Adipocyte (in vitro differentiated cells): ENCODE measurements at places on chromosomes 5 and 9.

- DNase-seq = no peak
Measured at GRCh38 chr9:2761424-2761823, 44.1 kb downstream of the KCNV2 start.

- peak; percentile 80 for DNase-seq
Measured at GRCh38 chr5:66814146-66814991, 218.2 kb downstream of the MAST4 start.

GRCh38 chr5:44499381-44499780 lies 110.2 kb upstream of the FGF10 start:
- no peak for DNase-seq

DNA sequence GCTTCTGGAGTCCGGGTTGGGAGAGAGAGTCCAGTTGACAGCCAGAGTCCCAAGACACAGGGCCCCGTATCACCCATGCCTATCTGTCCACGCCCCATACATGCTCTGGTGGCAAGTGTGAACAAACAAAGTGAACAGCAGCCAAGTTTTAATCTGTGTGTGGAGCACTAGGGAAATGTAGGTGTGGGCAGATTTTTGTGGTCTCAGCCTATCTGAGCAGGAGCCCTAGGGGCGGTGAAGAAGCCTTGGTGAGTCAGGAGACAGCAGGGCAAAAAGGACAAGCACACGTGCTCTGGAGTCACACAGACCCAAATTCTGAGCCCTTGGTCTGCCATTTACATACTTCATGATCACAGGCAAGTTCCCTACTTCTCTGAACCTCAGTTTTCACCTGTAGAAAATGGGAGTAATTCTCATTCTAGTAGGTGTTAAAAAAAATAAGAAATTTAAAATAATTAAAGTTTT lies 23.2 kb downstream of the EGR1 start:
- peak; percentile 41 for DNase-seq

DNA sequence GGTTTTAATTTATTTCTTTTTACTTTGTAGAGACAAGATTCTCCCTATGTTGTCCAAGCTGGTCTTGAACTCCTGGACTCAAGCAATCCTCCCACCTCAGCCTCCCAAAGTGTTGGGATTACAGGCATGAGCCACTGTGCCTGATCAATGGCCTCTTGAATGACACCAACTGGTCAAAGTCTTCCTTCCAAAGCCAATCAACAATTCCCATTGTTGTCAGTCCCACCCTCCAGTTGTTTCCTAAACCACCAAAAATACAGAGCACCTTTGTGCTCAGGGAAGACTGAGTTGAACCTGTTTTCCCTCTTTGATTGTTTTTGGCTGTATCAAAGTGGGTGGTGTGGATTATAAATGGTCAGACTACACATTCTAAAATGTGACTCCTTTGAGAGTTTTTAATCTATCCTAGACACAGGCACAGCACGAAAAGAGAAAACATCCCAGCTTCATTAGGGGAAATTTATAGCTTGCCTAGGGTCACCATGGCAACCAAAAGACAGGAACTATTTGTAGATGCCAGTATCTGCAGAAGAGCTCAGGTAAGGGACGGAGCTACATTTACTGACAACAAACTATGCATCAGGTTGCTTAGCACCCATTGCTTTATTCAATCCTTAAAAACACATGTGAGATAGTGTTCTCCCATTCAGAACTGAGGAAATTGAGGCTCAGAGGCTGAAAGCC lies 27.6 kb upstream of the ATP6V1G1 start:
- no peak for DNase-seq

DNA sequence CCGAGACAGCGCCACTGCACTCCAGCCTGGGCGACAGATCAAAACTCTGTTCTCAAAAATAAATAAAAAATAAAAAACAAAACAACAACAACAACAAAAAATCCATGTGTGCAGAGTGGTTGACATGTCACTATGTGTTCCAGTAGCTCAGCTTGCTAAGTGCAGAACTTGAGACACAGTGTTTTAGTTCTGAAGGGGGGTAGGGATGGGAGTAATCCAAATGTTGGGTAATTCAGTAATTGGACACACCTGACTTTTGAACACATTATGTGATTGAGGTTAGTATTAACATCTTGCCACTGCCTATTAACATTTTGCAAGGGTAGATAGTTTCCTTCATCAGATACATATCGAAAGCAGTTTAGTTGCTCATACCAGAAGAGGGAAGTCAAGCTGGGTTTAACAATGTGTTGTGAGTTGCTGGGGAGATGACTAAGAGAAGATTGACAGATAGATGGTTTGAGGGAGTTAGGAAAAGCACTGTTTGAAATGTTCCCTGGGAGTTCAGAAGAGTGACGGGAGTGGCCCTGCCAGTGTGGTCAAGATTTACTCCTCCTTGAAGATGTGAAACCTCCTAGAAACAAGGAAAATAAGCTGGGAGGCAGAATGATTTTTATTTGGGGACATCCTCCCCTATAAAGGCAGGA lies 928 bp downstream of the HACD4 start:
- DNase-seq = peak; percentile 72

GRCh38 chr9:134971696-134972095 lies 54.0 kb upstream of the FCN1 start:
- no peak for DNase-seq

- no peak for DNase-seq
Measured at GRCh38 chr5:77080905-77081304, 6.2 kb downstream of the ZBED3 start.

DNA sequence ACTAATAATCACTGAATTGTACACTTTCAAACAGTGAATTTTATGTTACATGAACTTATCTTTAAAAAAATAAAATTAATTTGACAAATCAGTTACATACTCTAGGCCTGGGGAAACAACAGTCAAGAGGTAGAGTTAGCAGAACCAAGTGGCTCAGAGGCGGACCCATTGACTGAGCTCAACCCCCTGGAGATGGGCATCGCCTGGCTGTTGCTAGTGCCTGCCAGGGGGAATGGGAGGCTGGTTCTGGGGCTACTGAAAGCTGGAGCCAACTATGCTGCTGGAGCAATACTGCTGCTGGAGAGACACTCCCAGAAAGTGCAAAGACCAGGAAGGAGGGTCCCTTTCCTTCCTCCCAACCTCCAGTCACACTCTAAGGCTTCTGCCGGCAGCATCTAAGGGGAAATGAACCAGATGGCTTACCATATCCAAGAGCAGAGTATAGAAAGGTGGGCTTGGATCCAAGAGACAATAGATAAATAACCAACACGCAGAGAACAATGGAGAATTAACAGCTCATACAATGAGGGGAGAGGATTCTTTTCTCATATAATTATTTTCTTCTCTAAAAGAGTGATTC lies 40.3 kb upstream of the ANKRD55 start:
- DNase-seq = no peak

GRCh38 chr9:25703701-25704357 lies 25.6 kb upstream of the TUSC1 start:
- DNase-seq = no peak

DNA sequence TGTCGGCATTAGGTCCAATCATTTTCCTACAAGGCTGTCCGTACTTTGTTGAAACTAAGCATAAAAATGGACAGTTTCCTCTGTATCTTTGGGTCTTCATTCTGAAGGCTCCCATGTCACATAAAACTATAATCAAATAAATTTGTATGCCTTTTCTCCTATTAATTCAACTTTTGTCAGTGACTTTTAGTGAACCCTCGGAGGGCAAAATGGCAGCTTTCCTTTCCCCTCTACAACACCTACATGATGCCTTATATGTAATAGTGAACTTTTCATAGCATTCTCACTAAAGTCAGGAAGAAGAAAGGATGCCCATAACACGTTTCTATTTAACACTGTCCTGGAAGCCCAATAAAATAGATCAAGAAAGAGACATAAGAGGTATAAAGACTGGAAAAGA lies 5.1 kb upstream of the AGXT2 start:
- no peak for DNase-seq

DNA sequence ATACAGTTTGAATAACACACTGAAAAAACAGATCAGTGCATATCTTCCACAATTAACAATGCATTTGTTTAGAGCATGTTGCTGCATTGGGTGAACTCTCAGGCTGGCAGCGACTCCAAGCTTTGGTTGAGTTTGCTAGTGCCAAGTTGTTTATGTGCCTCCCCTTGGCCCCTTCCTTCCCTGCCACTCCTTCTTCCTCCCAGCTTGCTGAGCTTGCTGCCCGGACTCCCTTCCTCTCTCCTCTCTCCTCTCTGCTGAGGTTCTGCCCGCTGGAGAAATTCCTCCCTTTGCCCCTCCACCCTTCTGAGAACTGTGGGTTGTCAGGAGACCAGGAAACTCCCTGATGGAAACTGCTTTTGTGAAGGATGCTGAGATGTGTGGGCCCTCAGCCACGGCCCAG lies 247.3 kb downstream of the PDZD2 start:
- DNase-seq = no peak

DNA sequence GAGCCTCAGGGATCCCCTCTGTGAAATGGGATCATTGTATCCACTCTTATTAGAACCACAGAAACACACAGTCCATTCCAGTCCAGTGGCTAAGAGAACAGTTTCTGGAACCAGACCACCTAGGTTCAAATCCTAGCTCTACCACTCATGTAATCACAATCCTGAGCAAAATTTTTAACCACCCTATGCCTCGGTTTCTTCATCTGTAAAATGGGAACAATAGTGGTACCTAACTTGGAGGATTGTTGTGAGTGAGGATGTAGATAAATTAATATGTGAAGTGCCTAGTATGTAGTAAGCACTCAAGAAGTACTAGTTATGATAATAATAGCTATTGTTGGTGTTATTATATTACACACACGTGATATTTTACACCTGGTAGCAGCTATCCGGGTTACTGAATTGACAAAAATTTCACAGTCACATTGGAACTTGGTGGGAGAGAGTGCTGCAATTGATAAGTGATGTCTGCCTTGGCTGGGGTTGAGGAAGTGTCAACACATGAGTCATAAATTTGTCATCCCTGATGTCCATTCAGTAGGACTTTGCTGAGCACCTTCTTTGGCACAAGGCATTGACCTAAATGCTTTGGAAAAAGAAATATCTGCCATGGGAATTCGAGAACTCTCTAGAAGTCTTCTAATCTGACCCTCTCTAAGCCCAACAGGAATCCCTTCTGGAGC lies 68.4 kb downstream of the COL27A1 start:
- DNase-seq = peak; percentile 27

DNA sequence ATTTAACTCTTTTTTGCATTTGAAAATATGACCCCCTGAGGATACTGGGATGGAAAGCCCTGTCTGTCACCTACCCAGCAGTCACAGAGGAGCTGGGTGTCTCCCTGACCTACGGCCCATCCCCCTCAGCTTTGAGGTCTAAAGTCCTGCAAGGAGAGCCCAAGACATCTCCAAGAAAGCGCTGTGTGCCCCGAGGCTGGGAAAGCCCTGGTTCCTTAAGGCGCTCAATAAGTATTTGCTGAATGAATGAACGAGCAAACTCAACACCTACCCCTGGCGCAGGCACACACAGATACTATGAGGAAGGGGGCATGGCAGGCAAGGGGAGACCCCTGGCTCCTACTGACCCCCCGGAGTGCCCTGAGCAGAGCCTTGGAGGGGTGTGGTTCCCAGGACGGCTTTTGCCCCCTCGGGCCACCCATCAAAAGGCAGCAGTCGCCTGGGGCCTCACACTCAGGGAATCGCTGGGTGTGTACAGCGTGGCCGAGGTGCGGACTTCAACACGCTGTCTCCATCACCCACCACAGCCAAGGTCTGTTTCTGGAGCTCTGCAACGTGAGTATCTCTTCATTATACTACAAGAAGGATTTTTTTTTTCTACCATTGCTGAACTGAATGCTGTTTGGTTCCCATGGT lies 211.6 kb downstream of the ERCC6L2 start:
- no peak for DNase-seq

- no peak for DNase-seq
Measured at GRCh38 chr5:81878333-81878732, 93.5 kb upstream of the ATG10 start.

GRCh38 chr5:62886603-62887315 lies 308.1 kb downstream of the LRRC70 start:
- DNase-seq = no peak

DNA sequence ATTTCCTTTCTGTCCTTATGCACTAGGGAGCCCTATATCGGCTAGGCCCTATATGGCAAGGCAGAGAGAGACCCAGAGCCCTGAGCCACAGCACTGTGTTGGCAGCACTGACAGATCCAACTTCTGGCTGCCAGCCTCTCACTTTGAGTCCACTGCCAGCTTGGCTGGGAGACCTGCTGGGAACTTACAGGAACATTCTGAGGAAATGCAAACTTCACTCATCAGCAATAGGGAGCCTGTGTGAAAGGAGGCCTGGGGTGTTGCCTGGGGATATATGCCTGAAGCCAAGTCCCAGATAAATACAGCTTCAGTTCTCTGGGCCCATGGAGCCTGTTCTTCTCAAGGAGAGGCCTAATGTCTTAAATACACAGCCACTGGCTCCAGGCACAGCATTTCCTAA lies 78.0 kb downstream of the ADRB2 start:
- DNase-seq = no peak
